NCI-H774 (cell line): ENCODE measurements at places on chromosomes 7 and 10.

GRCh38 chr10:74987339-74988053, 124.0 kb upstream of the SAMD8 start:
- DNase-seq, result no peak

GRCh38 chr10:124688889-124689670, 55.1 kb downstream of the FAM53B start:
- no peak for DNase-seq

- no peak for DNase-seq
Measured at GRCh38 chr10:132787495-132788179, 1.7 kb upstream of the NKX6-2 start.

- no peak for DNase-seq
Measured at GRCh38 chr10:34298346-34298818, 516.7 kb downstream of the PARD3 start.

DNA sequence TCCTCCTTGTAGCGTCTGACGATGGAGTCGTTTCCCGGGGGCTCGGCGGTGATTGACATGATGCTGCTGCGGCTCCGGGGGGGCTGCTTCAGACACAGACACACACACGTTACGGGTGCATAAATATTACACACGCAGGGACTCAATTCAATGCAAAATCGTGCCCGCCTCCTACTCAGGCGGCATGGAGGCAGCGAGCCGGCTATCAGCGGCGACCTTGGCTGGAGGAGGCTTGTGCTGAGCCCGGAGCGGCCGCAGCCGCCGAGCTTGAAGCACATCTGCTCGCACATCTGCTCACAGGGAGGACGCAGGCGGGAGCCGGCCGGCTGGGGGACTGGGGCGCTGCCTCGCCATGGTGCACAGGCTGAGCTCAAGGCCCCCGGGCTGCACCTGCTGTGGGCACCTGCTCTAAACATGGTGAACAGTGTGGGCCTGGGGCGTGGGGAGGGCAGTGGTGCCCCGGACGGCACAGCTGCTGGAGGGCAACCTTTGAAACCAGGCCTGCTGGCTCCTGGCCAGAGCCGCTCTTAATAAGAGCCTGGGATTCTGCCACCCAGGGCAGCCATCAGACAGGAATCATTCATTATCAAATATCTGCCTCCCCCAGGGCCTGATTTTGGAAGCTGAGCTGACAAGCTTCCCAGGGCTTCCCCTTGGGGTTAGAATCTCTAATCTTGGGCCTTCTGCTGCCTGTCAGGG, 84.7 kb upstream of the GNA12 start:
- no peak for DNase-seq

DNA sequence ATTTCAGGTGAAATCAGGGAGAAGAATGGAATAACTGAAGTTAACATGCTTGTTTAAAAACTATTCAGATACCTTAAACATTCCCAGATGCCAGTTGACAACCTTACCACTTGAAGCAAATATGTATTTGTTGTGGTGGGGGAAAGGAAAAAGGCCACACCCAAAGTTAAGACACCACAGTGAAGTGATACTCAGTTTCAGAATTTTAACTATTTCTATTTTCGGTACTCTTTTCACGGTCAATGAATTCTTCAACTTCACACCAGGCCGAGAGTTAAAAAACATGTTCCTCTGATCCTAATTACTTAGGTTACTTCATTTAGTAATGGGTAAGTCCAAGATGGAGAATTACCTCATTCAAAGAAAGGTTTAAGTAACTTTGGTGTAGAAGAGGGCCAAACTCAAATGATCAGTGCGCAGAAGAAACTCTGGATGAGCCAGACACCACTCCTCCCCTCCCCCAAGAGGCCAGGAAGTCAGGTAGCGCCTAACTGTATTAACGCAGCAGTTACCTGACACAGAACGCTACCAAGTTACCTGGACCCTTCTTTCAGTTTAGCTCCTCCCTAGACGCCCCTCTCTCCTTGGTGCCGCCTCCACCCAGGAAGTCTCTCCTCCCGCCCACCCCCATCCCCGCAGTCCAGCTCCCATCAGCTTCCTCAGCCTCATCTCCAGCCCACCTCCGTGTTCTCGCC, 700 bp downstream of the MTPN start:
- DNase-seq, result no peak

- no peak for DNase-seq
Measured at GRCh38 chr7:102450242-102450641, 14.4 kb downstream of the ALKBH4 start.

DNA sequence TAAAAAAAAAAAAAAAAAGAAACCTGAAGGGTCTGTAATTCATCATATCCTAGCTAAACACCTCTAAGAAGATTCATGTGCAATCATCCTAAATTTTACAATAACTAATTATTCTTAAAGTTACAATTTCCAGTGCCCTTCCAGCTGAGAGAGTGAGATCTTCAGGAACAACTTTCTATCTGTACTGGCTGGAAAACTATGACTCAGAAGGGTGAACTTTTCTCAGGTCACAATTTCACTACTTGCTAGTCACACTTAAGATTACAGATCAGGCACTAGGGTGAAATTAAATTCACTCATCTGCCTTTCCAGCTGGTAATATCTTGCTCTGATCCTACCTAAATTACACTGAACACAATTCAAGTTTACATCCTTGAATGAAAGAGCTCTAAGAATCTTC, 158.8 kb downstream of the ANK3 start:
- DNase-seq, result no peak

- no peak for DNase-seq
Measured at GRCh38 chr7:25168145-25168544, 43.1 kb upstream of the CYCS start.

GRCh38 chr7:47298636-47299035, 283.3 kb downstream of the TNS3 start:
- DNase-seq, result no peak

DNA sequence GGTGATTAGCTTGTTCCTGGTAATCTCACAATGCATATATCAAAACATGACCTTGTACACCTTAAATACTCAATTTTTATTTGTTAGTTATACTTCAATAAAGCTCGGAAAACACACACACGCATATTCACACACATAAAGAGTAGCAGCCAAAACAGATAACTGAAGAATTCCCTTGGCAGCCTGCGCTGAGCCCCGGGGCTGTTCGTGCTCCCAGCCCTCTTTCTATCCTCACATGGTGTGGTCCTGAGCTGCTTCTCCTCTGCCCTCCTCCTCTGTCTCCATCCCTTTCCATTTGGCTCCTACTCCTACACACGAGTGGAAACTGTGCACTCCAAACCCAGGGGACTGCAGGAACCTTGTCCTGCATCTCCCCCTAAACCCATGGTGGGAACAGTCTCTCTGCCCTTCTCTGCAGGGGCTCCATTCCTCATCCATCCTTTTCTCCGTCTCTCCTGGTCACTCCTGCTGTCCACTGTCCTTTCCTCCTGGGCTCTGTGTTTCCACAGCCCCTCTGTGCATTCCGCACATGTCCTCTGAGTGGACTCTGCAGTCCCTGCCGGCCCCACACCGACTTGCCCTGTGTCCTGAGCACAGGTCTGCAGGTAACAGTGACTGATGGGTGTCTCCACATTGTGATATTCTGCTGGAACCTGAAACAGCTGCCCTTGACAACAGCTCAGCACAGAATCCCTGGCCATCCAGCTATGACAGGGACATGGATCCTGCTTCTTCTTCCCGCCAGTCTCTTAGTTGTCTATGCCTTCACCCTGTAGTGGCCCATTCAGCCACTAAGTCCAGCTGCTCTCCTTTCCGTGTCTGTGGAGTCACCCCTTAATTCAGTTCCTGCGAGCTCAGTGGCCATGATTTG, 216.8 kb upstream of the ZNF32 start:
- DNase-seq, result no peak

DNA sequence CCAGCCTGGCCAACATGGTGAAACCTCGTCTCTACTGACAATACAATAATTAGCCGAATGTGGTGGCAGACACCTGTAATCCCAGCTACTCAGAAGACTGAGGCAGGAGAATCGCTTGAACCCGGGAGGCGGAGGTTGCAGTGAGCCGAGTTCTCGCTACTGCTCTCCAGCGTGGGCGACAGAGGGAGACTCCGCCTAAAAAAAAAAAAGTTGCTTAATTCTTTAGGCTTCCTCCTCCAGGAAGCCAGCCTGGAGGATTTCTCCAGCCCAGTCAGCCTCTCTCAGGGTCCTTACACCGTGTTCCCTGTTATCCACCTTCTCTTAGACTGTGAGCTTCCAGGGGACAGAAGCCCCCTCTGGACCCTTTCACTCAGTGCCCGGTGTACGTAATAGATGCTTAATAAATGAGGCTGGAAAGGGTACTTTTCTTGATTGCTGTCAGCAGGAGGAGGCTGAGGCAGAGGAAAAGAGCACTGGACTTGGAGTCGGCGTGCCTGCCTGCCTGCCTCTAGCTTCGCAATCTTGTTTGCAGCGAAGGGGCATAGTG, 16.4 kb upstream of the NODAL start:
- DNase-seq, result no peak

DNA sequence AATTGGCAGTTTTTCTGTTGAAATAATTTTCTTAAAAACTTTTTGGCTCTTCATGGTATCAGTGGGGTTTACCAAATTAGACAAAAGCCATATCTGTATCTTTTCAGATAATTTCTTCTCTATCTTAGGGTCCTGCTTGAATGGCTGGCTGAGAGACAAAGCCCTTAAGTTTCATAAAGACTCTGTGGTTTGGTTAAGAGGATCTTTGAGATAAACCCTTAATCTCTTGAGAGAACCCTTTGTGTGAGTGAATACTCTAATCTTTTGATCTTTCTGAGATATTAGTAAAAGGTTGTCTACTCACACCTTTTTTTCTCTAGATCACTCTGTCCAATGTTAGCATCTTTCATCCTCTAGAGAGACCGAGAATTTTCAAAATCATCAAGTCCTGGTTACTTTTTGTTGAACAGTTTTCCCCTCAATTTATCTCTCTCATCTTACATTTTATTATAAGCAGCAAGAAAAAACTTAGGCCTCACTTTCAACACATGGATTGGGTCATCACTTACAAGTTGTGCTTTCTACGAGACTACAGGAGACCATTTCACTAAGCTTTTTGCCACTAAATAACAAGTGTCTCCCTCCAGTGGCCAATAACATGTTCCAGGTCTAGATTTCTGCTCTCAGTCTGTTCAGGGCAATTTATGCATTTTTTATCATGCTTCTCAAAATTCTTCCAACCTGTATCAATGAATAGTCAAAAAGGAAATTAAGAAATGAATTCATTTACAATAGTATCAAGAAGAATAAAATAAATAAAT, 28.4 kb downstream of the DNAJC9 start:
- no peak for DNase-seq

- no peak for DNase-seq
Measured at GRCh38 chr10:66981361-66982052, 55.7 kb downstream of the LRRTM3 start.

DNA sequence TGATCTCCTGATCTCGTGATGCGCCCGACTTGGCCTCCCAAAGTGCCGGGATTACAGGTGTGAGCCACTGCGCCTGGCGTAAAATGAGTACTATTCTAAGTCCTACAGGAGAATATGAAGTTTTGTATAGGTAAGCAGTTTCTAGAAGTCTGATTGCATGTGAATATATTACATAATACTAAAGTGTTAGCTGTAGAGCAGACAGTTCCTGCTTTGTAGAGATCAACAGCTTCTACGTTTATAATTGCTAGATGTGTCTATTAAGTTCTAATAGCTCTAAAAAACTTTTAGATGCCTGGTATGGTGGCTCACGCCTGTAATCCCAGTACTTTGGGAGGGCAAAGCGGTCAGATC, 8.5 kb downstream of the CRCP start:
- no peak for DNase-seq

GRCh38 chr10:15738270-15738925, 18.7 kb upstream of the ITGA8 start:
- no peak for DNase-seq

DNA sequence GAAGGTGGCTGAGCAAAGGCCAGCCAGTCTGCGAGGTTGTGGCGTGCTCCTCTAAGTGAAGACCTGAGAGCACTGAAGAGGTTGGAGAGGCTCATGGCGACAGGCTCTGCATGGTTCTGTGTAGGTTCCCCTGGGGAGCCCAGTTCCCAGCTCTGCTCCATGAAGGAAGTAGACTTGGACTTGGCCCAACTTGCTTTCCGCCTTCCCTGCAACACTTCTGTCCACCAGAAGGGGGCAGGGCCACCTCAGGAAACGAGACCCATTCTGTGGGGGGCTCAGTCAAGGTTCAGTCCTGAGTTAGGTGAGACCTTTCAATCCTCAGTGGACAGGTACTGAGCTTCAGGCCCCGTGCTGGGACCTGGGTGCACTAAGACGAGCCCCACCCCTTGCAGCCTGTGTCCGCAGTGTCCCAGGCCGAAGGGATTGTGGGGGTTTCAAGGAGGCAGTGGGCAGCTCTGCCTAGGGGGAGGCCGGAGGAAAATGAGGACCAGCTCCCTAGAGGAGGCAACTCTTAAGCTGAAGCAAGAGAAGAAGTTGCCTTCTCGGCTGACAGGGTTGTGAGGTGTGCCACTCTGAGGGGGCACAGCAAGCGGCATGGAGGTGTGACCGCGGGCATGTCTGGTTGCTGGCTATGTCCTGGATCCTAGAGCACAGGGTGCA, 15.0 kb upstream of the PCBD1 start:
- no peak for DNase-seq

DNA sequence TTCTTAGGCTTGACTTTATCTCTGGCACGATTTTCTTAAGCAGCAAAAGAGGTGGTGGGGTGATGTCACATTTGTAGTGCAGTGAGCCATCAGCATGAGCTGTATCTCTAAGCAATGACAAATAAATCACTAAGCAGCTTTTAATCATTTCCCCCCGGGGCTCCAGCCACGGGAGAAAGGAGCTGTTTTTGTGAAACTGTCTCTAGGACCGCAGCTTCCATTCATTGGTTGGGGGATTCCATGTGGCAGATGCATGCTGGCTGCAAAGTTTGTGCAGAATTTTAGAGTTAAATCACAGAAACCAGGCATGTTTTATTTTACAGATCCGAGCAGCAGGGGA, 464 bp downstream of the KIAA1217 start:
- DNase-seq, result no peak

GRCh38 chr10:114647545-114648138, 10.4 kb downstream of the ABLIM1 start:
- no peak for DNase-seq

DNA sequence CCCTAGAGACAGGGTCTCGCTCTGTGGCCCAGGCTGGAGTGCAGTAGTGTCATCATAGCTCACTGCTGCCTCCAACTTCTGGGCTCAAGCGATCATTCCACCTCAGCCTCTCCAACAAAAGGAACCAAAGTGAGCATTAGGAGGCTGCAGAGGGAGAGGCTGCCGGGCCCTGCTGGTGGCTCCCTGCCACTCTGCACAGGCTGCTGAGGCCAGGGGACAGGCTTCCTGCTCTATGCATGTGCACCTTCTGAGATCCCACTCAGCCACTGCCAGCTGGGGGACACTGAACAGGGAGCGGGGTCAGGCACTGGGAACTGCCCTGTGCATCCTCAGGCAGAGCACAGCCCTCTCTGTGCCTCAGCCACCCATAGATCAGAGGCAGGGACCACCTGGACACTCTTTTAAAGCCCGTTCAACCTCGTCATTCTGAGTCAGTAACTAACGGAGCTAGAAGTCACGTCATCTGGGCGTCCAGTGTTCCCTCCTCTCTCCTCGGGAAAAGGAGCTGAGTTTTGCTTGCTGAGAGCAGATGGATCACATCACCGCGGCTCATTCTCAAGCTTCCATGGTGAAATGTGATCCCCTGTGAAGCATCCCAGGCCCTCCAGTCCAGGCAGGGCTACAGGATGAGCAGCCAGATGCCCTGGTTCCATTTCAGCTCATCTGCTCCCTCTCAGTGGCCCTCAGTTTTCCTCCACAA, 109.6 kb downstream of the MYL10 start:
- DNase-seq, result no peak
